ENCODE measurements at places on chromosomes 7 and 10.

- DNase-seq: no peak
Measured at GRCh38 chr10:118844731-118845521, 90.2 kb upstream of the CACUL1 start.

DNA sequence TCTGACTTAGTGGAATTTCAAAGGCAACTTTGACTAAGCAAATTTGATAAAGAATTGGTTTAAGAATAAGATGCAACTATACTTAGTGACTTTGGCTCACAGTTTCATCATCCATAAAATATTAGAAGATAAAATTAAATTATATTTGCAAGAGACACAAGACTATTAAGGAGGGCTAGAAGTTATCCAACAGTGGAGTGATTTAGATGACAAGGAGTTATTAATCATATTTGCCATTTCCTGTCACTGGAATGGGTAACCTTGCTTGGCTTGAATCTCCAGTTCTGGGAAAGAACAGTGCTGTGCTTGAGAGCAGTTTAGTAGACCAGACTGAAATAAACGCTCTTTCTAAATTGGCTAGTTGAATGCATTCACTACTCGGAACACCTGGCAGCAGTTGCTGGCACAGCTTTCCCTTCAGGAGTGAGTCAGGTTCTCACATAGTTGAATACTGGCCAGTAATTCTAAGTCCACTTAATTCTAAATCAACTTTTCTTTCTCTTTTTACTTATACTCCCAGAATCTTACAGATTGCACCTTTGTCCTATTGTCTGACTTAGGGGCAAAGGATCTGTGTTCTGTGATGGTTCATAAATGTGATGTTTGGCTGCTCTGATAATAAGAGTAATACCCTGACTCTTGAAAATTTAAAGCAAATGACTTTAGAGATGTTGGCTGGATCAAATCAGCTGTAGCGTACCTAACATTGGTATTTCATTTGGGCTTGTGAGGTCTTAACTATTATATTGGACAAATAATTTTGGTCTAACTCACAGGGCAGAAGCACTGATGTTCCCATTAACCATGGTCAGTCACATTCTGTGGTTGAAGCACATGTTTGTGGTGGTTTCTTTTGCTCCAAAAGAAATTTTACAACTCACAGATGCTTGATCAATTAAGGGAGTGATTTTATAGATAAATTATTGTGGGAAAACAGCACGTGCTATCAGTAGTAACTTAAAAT is 16.6 kb downstream of the STMP1 start:
- DNase-seq: no peak

DNA sequence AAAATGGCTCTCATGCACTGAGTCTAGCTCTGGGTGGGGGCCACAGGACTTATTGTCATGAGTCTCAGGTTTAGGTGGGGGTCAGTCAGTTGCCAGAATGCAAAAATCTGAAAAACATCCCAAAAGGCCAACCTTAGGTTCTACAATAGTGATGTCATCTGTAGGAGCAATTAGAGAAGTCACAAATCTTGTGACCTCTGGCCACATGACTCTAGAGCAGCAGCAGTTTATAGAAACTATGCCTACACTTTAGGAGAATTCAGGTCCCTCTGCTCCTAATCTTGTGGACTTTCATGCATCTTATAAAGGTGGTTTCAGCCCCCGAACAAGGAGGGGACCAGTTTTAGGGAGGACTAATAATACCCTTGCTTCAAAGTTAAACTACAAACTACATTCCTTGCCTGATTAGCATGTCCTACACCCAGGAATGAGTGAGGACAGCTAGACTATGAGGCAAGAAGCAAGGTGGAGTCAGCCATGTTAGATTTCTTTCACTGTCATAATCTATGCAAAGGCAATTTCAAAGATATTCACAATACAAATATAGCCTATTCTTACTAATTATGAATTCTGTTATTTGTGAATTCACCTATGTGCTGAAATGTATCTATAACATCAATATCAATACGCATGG is 123.5 kb upstream of the ADCY1 start:
- DNase-seq: no peak

- DNase-seq: no peak
Measured at GRCh38 chr10:33897291-33897752, 562.9 kb upstream of the NRP1 start.

DNA sequence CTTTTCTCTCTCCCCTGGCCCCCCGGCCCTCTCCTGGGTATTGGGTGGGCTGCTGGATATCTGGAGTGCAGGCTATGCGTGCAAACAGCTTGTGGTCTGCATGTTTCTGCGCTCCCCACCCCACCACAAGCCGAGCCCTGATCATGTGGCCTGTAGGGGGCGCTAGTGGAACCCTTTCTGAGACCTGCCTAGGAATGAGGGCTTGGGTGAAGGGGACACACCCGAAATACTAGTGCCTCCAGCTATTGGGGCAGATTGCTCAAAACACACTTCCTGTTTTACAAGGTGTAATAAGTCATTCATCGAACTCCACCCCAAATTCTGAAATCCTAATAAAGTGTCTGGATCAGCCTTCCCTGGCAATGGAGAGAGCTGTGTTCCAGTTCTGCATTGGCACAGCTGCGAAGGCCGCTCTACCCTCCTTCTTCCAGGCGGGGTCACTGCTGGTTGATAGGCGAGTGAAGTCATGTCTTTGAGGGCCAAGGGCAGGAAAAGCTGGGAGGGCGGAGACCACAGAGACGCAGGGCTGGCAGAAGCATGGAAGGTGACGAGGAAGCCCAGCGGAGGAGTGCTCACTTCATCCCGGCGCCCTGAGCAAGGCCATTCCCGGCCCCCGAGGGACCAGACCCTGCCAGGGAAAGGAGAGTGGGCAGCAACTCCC is 19.8 kb upstream of the PRRT4 start:
- no peak for DNase-seq

Data from GOT3 (cell line).